Breast epithelium (tissue), 4 donors: ENCODE measurements at places on chromosomes 7 and 10.
A peak's percentile ranks its signal among the peaks of the same experiment; 100 is the strongest.

DNA sequence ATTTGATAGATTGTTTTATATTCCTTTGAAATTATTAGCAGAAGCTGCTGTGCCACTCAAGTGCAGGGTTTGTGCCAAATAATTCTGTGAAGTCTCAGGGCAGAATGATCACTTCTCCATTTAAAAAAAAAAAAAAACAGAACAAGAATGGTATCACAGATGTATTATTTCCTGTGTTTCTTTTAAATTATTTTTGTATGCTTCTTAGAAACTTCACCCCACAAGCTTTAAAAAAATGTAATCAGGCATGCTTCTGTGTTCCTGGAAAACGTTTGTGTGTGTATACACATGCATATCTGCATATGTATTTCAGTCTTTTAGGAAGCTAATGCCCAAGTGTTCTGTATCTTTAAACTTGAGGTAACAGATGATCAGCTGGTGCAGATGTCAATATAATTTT lies 6.3 kb upstream of the CD36 start:
- H3K4me1 ChIP-seq: no peaks in the 10 kb centered on the region
- DNase-seq: no peak
- H3K27ac ChIP-seq: no peak overlapping the region
- no peaks in the 10 kb centered on the region for H3K36me3 ChIP-seq

DNA sequence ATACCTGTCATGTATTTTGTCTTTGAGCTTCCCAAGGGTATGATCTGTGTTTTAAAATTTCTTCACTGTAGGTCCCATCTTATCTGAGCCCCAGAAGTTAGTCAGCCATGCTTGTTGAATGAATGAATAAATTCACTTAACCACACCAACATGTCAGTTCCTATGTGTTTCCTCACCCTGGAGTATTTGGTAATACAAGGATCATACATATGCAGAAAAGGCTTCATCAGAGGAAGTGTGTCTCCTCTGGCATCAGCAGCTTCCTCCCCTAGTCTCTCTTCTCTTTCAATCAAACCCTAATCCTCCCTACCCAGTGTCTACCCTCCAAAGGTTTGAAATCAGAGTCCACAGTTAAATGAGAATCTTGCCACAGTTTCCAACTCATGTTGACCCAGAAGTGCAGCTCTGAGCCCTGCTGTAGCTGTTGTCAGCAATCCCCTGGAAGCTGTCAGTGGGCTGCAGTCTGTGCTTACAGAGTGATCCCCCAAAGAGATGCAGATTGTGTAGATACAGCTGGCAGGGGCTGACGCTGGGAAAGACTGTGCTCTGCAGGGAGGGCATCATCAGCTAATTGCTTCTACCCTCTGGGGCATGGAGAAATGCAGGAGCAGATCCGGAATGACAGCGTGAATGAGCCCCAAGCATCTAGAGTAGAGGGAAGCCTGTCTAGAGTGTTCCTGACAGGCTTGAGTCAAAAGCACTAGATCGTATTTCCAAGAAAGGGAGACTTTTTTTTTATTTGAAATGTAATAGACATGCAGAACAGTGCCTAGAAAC lies 105.0 kb upstream of the WDR11 start:
- no peaks in the 10 kb centered on the region for H3K4me1 ChIP-seq
- DNase-seq: no peak
- H3K27ac ChIP-seq: no peak overlapping the region
- peaks cover 15% of the 10 kb centered on the region for H3K27me3 ChIP-seq

GRCh38 chr10:130899856-130900255 lies 411.7 kb downstream of the TCERG1L start:
- peaks cover 36% of the 10 kb centered on the region for H3K27me3 ChIP-seq
- DNase-seq: no peak
- no peak overlapping the region for H3K4me3 ChIP-seq
- H3K27ac ChIP-seq: no peak overlapping the region
- H3K36me3 ChIP-seq: no peaks in the 10 kb centered on the region
- no peaks in the 10 kb centered on the region for H3K4me1 ChIP-seq

DNA sequence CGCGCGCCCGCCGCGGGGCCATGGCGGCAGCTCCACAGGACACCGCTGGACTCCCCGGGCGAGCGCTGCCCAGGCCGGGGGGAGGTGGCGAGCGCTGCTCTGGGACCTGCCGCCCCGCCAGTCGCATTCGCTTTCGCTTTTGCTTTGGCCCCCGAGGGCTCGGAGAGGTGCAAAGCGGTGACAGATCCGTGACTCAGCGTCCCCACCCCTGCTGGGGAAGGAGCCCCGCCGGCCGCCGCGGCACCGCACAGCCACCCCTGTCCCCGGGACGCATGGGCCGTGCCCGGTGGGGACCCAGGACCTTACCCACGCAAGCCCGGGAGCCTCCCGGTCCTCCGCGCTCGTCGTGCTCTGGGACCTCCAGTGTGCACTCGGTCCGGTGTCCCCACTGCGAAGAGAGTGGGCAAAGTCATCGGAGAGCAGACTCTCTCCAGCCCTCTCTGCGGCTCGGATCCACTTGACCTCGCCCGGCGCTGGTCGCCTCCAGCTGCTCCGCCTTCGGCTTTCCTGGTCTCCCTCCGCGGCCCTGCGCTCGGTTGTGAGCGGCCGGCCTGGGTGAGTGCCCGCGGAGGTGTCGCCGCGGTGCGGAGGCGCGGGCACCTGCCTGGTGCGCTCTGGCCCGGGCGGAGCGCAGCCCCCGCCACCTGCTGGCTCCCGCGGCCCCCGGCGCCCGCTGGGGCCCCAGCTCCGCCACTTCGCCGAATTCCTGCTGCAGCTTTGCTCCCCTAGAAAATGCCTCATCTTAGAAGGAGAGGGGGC lies at the start of gene IL15RA:
TSS of gene IL15RA (minus strand) at position 73 of the 759 bp plus-strand sequence. CDS start at position 22, 51 bp downstream.
- H3K36me3 ChIP-seq: no peaks in the 10 kb centered on the region
- H3K4me3 ChIP-seq: peak within 1 kb of the TSS; percentile 88
- H3K4me1 ChIP-seq: no peaks in the 10 kb centered on the region
- H3K27ac ChIP-seq: peak within 1 kb of the TSS; percentile 97

DNA sequence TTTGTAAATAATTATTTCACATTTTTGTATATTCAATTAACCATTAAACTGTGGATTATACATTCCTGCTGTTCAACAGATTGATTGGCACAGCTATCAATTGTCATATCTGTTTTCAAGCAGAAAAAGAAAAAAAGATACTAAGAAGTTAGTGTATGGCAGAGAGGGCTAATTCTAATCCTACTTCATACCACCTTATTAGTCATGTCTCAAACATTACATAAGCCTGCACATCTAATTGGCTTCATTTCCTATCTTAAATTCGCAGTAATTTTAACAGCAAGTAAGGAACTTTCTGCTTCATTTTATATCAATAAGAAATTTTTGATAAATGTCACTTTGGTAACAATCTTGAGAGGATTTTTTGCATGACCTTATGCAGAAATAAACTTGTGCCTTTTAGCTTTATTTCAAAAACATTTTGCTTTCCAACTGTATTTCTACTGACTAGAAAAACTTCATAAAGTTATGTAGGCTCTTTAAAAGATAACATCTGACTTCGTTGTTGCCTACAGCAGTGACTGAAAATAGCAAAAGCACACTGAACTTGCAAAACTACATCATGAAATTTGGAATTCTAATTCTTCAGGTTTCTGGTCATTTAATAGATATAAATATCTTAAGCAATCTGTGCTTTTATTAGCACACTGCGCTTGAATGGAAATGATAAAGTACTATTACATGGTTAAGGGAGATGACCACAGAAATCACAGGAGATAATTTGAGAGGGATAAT lies 111.5 kb downstream of the SEMA3C start:
- no peaks in the 10 kb centered on the region for H3K27me3 ChIP-seq
- H3K27ac ChIP-seq: no peak overlapping the region
- no peaks in the 10 kb centered on the region for H3K36me3 ChIP-seq
- DNase-seq: no peak
- H3K4me3 ChIP-seq: no peak overlapping the region

DNA sequence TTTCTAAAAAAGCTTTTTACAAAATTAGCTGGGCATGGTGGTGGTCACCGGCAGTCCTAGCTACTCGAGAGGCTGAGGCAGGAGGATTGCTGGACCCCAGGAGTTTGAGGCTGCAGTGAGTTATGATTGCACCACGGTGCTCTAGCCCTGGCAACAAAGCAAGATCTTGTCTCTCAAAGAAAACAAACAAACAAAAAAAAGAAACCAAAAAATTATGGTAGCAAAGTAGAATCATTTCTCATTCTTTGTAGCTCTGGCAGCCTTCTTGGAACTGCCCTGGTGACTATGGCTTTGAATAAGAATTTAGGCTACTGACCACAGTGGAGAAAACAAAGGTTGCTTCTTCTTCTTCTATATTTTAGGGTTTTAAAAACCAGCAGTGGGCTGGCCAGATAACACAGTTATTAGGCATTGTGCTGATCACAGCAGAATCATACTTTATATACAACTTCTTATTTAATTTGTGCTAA lies 41.9 kb upstream of the PRKAR2B start:
- H3K36me3 ChIP-seq: no peaks in the 10 kb centered on the region
- no peak overlapping the region for H3K4me3 ChIP-seq
- no peak for DNase-seq
- no peaks in the 10 kb centered on the region for H3K27me3 ChIP-seq

GRCh38 chr10:30188556-30189237 lies 129.3 kb upstream of the JCAD start:
- H3K27me3 ChIP-seq: no peaks in the 10 kb centered on the region
- no peak overlapping the region for H3K4me3 ChIP-seq
- no peaks in the 10 kb centered on the region for H3K36me3 ChIP-seq
- H3K27ac ChIP-seq: peak overlapping the region; percentile 55
- no peak for DNase-seq

- H3K27ac ChIP-seq: no peak overlapping the region
- H3K4me3 ChIP-seq: peak overlapping the region; percentile 67
- peaks cover 16% of the 10 kb centered on the region for H3K4me1 ChIP-seq
Measured at GRCh38 chr7:101164071-101164840, 1.1 kb downstream of the VGF start.

- H3K4me3 ChIP-seq: no peak overlapping the region
- no peaks in the 10 kb centered on the region for H3K36me3 ChIP-seq
- no peaks in the 10 kb centered on the region for H3K4me1 ChIP-seq
- no peak for DNase-seq
- no peak overlapping the region for H3K27ac ChIP-seq
Measured at GRCh38 chr10:55740110-55740509, 620.9 kb downstream of the ZWINT start.

GRCh38 chr7:127940381-127941160 lies 90.7 kb downstream of the LRRC4 start:
- H3K4me1 ChIP-seq: no peaks in the 10 kb centered on the region
- no peak overlapping the region for H3K4me3 ChIP-seq
- DNase-seq: no peak
- H3K36me3 ChIP-seq: no peaks in the 10 kb centered on the region
- H3K27me3 ChIP-seq: no peaks in the 10 kb centered on the region

GRCh38 chr7:135102372-135102771 lies 45.5 kb upstream of the TMEM140 start:
- no peak overlapping the region for H3K27ac ChIP-seq
- H3K36me3 ChIP-seq: no peaks in the 10 kb centered on the region
- no peak for DNase-seq
- no peaks in the 10 kb centered on the region for H3K27me3 ChIP-seq
- H3K4me1 ChIP-seq: no peaks in the 10 kb centered on the region
- no peak overlapping the region for H3K4me3 ChIP-seq

GRCh38 chr10:77531441-77532001 lies 106.1 kb downstream of the KCNMA1 start:
- no peaks in the 10 kb centered on the region for H3K4me1 ChIP-seq
- no peak overlapping the region for H3K4me3 ChIP-seq
- no peaks in the 10 kb centered on the region for H3K36me3 ChIP-seq
- H3K27me3 ChIP-seq: no peaks in the 10 kb centered on the region
- H3K27ac ChIP-seq: no peak overlapping the region
- DNase-seq: no peak

DNA sequence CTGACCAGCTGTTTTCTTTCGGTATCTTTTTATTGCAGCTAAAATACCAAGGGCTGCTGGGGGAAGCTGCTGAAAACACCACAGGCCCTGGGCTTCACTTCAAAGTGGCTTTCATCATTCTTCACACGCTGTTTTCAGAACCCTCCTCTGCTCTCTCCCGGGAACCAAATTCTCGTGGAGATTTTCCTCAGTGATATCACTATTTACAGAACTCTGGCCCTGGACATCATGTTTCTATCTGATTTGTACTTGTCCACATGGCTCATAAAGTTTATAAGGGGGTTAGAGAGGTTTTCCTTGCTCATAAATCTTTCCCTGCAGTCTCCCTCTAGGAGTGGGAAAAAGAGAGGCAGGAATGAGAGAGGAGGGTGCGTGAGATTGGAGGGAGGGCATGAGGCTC lies 177.4 kb upstream of the NPVF start:
- no peak overlapping the region for H3K4me3 ChIP-seq
- no peaks in the 10 kb centered on the region for H3K27me3 ChIP-seq
- no peak for DNase-seq
- no peak overlapping the region for H3K27ac ChIP-seq

DNA sequence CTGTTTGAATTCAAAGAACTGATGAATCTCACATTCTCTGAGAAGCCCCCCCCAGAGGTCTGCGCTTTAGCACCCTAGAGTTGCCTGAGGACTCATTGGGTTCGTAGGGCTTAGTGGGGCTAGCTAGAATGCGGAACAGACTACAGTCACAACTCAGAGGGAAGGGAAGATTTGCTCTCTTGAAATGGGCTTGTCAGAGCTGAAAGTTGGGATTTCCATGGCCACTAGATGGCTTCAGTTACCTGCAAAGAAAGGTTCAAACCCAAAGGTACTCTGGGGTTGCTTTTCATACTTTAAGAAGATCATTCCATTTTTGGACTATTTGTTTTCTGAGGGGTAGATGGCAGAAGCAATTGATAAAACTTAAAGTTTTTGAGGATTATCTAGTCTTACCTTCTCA lies 205.0 kb downstream of the BBS9 start:
- no peak overlapping the region for H3K27ac ChIP-seq
- no peaks in the 10 kb centered on the region for H3K36me3 ChIP-seq
- no peaks in the 10 kb centered on the region for H3K4me1 ChIP-seq
- H3K27me3 ChIP-seq: no peaks in the 10 kb centered on the region
- no peak for DNase-seq

DNA sequence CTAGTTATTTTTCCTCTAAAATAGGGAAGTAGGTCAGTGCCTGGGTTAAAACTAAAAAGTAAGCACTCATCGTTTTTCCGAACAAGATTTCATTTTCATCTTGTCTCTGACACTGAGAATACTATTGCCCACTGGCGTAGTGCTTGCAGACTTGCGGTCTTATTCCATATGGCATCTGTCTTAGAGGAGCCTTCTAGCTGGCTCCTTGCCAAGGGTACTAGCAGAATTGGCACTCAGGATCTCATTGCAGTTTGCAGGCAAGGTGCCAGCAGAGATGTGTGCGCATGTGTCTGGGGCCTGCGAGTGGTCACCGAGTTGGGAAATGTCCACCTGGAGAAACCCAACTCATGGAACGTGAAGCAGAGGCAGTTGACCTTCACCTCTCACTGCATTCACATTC lies 143.4 kb downstream of the CELF2 start:
- H3K27me3 ChIP-seq: no peaks in the 10 kb centered on the region
- DNase-seq: no peak
- no peaks in the 10 kb centered on the region for H3K4me1 ChIP-seq
- H3K27ac ChIP-seq: no peak overlapping the region

- no peaks in the 10 kb centered on the region for H3K27me3 ChIP-seq
- no peaks in the 10 kb centered on the region for H3K36me3 ChIP-seq
- no peaks in the 10 kb centered on the region for H3K4me1 ChIP-seq
- H3K27ac ChIP-seq: no peak overlapping the region
Measured at GRCh38 chr10:57222603-57223002, 861.5 kb upstream of the ZWINT start.

GRCh38 chr10:50387732-50388073 lies 136.4 kb upstream of the ASAH2 start:
- no peak overlapping the region for H3K4me3 ChIP-seq
- no peak overlapping the region for H3K27ac ChIP-seq
- H3K36me3 ChIP-seq: no peaks in the 10 kb centered on the region
- DNase-seq: no peak
- H3K27me3 ChIP-seq: no peaks in the 10 kb centered on the region
